ENCODE measurements at places on chromosomes 5 and 9.

DNA sequence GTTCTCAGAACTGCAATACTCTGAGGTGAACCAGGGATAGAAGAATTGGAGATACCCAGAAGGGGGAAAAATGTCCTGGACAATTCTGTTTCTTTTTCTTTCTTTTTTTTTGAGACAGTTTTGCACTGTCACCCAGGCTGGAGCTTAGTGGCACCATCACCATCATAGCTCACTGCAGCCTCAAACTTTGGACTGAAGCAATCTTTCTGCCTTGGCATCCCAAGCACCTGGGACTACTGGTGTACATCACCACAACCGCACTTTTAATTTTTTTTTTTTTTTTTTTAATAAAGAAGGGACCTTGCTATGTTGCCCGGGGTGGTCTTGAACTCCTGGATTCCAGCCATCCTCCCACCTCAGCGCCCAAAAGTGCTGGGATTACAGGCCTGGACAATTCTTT is 1.9 kb downstream of the EMB start:
- no peak for DNase-seq

- DNase-seq: no peak
Observed at GRCh38 chr9:137660144-137660543, 41.3 kb downstream of the EHMT1 start.

- DNase-seq: no peak
Observed at GRCh38 chr9:18138656-18139055, 335.3 kb upstream of the ADAMTSL1 start.

DNA sequence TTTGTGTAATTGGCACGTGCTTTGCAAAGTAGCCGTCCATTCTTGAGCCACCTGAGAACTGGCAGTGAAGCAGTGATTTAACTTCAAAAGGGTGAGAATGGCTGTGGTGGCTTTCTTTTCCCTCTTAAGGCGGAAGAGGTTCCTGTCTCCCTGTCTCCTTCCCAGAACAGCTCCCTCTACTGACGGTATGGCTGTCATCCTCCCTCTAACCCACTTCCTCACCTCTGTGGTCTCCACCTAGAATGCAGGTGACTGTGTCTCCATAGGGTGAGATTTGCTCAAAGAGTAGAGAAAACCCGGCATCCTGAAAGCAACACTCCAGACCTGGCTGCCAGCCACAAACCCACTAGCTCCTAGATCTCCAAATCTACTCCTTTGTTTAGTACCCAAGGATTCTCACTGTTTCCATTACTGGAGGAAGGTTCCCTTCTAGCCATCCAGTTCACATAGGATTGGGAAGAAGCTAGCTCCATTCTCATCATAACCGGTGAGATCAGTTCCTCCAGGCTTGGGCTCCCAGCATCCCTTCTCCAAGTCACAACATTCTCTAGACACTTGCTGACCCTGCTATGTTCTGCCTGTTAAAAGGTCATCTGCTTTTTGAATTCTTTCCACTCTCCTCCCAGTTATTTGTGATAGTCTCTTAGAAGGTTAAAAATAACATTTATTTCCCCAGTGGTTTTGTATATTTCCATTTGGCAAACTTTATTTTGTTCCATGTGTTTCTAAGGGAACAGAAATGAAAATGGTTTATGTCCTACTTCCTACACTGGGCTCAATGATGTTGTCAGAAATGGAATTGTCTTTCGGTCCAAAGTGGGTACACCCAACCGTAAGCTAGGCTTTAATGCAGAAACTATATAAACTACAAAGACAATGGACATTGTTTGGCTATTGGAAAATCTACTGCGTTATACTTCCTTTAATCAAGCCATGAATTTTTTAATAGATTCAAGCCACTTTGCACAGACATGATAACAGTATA is 269.4 kb downstream of the CWC27 start:
- no peak for DNase-seq

GRCh38 chr9:5551368-5552150 is 41.2 kb downstream of the PDCD1LG2 start:
- DNase-seq: no peak

DNA sequence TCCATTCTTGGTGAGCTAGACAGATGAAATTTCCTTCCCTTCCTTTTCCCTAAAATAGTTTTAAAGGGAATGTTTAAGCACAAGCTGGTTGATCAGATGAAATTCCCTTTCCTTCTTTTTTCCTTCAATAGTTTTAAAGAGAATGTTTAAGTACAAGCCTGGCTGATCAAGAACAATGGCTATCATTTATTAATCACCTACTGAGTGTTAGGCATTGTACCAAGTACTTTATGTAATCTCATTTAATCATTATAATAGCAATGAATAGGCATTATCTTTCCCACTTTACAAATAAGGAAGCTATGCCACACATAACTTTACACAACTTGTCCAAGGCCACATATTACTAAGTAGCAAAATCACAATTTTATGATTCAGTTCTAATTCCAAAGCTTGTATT is 152.0 kb upstream of the ACOT12 start:
- no peak for DNase-seq

All from cortex of kidney (tissue), 1 donor.